EH (cell line): ENCODE measurements at places on chromosomes 5 and 9.

DNA sequence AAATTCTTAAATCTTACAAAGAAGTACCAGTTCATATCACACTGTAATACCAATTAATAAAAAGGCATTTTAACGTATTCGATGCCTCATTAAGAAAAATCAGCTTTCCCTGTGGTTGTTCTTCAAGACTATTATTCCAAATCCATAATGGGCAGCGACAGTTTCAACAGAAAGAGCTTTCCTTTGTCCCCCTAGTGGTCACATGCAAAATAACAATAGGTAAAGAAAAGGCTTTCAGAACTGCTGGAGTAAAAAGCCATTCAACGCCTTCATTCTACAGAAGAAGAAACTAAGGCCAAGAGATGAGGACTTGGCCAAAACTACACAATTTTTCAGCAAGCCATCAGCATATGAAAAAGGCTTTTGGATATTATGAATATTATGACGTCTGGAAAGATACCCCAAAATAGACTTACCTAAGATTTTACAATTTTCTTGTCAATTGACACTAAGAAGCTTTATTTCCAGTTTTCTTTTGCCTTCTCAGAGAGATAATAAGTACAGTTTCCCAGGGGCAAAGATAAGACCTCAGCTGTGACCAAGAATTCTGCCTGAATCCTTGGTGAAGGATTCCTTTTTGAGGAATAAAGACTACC, 6.7 kb upstream of the CDH6 start:
- DNase-seq: peak; percentile 50

- no peak for DNase-seq
These were observed 51.0 kb downstream of the GNG10 start for GRCh38 chr9:111712369-111712768.

- no peak for DNase-seq
These were observed 560 bp downstream of the SCAI start for GRCh38 chr9:125142560-125143376.

GRCh38 chr5:81517462-81517861, 123.5 kb upstream of the ACOT12 start:
- peak; percentile 6 for DNase-seq

DNA sequence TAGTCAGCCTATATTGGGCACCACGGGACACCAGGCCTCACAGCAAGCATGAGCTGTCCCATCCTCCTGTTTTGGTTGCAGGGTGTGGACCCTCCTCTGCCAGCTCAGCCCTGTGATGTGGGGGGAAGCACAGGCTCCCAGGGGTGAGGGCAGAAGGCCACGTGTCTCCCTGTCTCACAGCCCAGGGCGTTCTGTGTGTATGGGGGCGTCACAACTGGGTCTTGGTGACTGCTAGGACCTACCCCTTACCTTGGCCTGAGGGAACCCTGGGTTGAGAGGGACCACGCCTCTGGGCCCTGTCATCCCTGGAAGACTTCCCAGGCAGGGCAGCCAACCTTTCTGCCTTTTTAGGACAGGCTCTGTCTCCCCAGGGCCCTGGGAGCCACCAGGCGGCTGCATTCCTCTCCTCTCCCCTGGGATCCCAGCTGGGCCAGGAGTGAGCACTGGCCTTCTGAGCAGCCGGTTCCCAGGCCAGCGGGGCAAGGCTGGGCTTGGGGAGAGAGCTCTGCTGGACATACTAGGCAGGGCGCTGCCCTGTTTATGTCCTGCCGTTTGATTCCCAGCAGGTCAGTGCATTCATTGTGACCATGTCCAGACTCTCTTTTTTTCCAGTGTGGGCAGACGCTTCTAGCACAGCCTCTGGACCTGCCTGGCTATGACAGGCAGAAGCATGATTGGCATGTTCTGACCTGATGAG, 97.4 kb downstream of the DAB2IP start:
- peak; percentile 80 for DNase-seq

DNA sequence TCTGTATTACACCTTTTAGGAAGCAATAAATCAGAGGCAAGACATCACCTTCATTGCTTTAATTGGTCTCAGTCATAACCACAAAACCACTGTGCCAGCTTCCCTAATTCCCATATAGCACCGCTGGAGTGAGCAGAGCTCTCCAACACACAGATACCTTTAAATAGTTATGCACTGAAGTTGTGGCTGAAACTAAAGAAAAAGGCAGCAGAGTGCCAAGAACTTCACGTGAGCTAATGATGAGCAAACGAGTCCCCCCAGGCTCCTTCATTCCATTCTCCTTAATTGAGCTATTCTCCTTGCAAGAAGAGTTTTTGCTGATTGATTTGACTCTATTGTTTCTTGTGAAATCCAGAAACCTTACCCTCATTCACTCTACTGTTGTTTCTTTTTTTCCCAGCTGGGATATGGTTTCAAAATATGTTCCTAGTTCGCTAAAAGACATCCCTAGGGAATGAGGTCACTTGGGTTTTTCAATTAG, 501.5 kb downstream of the SPATA31D1 start:
- DNase-seq: peak; percentile 75

DNA sequence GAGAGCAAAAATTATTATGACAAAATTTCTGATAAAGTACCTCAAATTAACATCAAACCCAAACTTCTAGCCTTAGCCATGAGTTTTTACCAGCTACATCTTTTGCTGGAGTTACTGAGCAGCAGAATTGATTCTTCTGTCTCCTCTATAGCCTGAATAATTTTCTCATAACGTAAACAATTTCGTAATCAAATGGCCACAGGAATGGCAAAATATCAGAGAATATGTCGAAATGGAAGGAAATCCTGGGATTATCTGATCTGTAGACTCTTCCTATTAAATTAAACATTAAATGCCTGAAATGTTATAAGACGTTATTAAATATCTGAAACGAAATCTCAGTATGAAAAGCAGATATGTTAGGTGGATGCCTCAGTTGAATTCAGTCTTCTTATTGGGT, 41.1 kb downstream of the LURAP1L start:
- DNase-seq: peak; percentile 19
